ENCODE measurements at places on chromosomes 5 and 9.

GRCh38 chr5:178590141-178590923, at the start of gene COL23A1:
Gene COL23A1, minus strand, starts transcription at chr5:178590393.
- peaks cover 7% of the 10 kb centered on the region for H3K4me1 ChIP-seq
- H3K36me3 ChIP-seq, result peaks cover 14% of the 10 kb centered on the region
- H3K27me3 ChIP-seq, result peaks cover 22% of the 10 kb centered on the region
- H3K27ac ChIP-seq, result no peak within 1 kb of the TSS
- peak within 1 kb of the TSS; percentile 86 for H3K4me3 ChIP-seq

DNA sequence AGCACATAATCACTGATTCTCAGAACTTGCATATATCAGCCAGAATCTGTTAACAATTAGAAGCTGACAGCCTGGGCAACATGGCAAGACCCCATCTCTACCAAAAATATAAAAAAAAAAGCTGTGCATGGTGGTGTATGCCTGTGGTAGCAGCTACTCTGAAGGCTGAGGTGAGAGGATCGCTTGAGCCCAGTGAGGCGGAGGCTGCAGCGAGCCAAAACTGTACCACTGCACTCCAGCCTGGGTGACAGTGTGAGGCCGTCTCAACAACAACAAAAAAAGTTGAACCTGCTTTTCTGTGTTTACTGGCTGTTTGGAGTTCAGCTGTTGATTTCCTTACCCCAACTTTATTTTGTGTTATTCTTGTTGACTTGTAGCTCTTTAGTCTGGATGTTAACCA, 66.8 kb downstream of the GOLPH3 start:
- no peak for DNase-seq
- peak overlapping the region; percentile 62 for H3K27ac ChIP-seq
- H3K4me1 ChIP-seq, result peaks cover 3% of the 10 kb centered on the region

GRCh38 chr5:96093890-96094381, 132.3 kb upstream of the ELL2 start:
- H3K36me3 ChIP-seq, result no peaks in the 10 kb centered on the region
- DNase-seq, result no peak
- peaks cover 2% of the 10 kb centered on the region for H3K27me3 ChIP-seq
- H3K27ac ChIP-seq, result no peak overlapping the region

- H3K4me1 ChIP-seq, result peaks cover 4% of the 10 kb centered on the region
- no peaks in the 10 kb centered on the region for H3K27me3 ChIP-seq
- no peak overlapping the region for H3K27ac ChIP-seq
- no peak overlapping the region for H3K4me3 ChIP-seq
These were observed 25.6 kb downstream of the CARNMT1 start for GRCh38 chr9:75002422-75003023.

DNA sequence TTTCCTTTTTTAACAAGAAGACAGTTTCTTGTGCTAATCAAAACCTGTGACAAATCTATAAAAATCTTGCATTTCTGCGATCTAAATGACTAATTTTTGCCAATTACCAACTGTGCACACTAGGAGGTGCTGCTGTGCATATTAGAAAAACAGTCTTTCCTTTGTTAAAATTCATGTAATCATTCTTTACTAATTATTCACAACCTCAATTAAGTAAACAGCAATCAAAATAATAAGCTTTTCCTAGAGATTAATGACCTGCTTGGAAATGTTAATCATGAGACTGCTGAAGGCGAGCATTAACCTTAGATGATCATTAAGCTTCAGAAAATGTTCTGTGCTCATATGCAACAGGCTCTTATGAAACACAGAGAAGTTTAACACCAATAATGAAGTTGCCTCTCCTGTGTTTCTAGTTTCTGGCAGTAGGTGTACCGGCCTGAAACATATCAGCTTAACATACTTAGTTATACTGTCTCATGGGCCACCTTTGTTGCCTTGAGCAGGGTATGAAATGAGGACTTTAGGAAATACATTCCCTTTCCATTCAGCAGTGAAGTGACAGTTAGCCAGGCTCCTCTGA, 17.7 kb downstream of the RFESD start:
- peak; percentile 37 for DNase-seq
- H3K27ac ChIP-seq, result no peak overlapping the region
- no peaks in the 10 kb centered on the region for H3K36me3 ChIP-seq
- H3K4me3 ChIP-seq, result no peak overlapping the region
- no peaks in the 10 kb centered on the region for H3K27me3 ChIP-seq

DNA sequence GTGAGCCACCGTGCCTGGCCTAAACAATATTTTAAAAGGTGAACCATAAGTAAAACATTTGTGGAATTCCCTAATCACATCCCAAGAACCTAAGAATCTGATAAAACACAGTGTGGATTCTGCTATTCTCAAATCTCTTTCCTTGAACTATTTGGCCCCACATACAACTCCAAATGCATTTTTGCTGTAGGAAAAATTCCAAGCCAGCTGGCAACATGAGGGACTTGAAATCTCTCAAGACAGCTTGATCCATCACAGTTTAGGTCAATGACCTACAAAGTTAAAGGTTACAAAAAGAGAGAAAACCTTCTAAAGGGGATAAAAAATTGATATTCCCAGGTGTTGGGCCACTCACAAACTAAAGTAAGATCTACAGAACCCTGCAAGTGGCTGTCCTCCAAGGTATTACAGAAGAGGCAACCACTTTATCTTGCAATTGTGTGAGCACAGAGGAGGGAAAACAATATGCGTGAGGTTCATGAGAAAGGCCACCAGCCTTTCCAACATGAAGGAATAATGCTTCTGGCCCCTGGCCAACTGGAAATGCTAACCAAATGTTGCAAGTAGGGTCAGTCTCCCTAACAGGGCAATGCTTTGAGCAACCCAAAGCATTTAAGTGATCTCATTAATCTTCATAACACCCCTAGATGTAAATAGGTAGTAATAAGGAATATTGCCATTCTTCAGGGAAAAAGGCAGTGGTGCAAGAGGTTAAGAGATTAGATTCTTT, 221.4 kb downstream of the SEMA5A start:
- H3K36me3 ChIP-seq, result no peaks in the 10 kb centered on the region
- H3K27ac ChIP-seq, result no peak overlapping the region

GRCh38 chr9:73023025-73023541, 70.2 kb upstream of the ALDH1A1 start:
- H3K27ac ChIP-seq, result peak overlapping the region; percentile 2
- peaks cover 14% of the 10 kb centered on the region for H3K4me1 ChIP-seq
- DNase-seq, result peak; percentile 58
- peaks cover 6% of the 10 kb centered on the region for H3K27me3 ChIP-seq

GRCh38 chr5:91955610-91956009, 572.5 kb upstream of the ARRDC3 start:
- no peak overlapping the region for H3K4me3 ChIP-seq
- no peak for DNase-seq
- peaks cover 3% of the 10 kb centered on the region for H3K27me3 ChIP-seq
- no peaks in the 10 kb centered on the region for H3K4me1 ChIP-seq
- no peak overlapping the region for H3K27ac ChIP-seq
- H3K36me3 ChIP-seq, result no peaks in the 10 kb centered on the region

DNA sequence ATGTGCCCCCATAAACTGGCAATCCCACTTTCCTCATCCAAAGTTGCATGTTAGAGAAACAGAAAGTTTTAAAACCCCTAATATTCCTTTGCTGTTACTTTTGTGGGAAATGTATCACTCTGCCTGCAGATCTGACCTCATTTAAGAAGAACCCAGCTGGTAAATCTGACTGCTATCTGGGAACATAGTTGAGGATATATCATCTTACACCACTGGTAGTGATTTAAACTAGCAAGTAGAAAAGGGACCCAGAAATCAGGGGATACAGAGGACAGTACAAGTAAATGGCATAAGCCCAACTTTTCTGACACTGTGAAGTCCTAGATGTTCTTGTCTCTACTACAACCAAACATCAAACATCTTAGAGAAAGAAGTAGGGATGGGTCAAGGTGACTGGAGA, 1060.5 kb upstream of the DMAC1 start:
- no peak overlapping the region for H3K27ac ChIP-seq
- H3K4me1 ChIP-seq, result peaks cover 6% of the 10 kb centered on the region
- DNase-seq, result no peak

DNA sequence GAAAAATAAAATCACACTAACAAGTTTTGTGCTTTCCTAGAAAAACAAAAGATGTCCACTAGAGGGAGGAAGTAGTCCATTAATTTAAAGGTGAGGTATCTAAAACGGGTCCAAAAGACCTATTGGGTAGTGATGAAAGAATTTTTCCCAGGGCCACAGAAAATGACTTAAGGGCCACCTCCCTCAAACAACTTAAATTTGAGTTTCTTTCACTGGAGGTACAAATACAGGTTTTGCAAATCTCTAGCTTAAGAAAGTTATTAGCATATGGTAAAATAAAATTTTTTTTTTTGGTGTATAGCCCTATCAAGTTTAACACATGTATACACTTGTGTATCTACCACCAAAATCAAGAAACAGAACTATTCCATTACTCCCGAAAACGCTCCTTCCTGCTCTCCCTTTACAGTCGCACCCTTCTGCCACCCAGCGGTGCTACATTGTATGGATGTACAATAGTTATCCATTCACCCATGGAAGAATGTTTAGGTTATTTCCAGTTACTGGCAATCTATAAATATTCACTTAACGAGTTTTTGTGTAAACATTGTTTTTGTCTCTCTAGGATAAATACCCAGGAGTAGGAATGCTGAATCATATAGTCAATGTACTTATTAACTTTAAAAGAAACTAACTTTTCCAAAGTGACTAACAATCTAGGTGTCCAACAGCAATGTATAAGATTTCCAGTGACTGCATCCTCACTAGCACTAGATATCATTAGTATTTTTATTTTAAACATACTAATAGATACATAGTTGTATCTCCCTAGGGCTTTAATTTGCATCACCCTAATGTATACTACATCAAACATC, 21.9 kb downstream of the DEPDC1B start:
- no peaks in the 10 kb centered on the region for H3K36me3 ChIP-seq
- no peak overlapping the region for H3K27ac ChIP-seq
- no peaks in the 10 kb centered on the region for H3K4me1 ChIP-seq
- DNase-seq, result peak; percentile 5

DNA sequence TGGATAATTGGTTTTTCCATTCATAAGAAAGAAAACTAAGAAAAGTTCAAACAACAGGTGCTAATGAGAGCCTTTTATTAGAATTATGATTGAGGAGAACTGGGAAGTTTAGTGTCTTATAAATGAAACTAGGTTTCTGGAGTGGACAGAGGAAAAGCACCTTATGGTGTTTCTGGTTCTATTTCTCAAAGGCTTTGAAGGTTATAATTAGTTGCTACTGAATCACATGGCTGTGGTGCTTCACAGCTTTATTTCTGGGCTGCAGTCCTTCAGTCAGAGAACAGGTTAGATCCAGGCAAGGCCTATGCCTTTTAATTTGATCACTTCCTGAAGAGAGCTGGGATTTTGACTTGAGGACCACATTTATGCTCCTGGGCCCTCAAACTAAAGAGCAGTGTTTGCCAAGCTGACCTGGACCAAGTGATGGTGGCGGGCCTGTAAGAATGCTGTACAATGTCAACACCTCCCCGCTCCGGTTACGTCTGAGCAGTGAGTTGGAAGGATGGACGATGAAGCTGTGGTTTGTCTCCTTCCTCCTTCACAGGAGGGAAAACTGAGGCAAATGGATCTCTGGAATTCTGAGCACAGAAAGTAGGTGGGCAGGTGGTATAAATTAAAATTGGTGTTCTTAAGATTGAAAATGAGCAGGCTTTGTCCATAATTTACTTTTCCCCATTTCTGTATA, 56.0 kb downstream of the ZNF462 start:
- H3K4me1 ChIP-seq, result peaks cover 18% of the 10 kb centered on the region
- H3K4me3 ChIP-seq, result no peak overlapping the region
- H3K36me3 ChIP-seq, result peaks cover 5% of the 10 kb centered on the region
- H3K27me3 ChIP-seq, result peaks cover 4% of the 10 kb centered on the region

DNA sequence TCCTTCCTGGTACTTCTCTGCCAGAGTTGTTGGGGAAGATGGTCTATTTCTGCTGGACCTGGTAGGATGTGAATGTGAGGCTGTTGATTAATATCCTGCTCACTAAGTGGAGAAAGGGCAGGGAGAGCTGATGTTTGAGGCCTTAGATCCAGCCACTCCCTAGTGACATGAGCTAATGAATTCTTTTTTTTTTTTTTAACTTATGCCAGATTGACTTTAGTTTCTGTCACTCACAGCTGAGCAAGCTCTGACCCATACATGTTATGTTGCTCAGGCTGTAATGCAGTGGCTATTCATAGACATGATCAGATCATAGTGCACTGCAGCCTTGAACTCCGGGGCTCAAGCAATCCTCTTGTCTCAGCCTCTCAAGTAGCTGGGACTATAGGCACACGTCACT, 75.1 kb upstream of the SPRY4 start:
- H3K4me1 ChIP-seq, result peaks cover 27% of the 10 kb centered on the region
- no peak overlapping the region for H3K4me3 ChIP-seq
- peaks cover 8% of the 10 kb centered on the region for H3K27me3 ChIP-seq

DNA sequence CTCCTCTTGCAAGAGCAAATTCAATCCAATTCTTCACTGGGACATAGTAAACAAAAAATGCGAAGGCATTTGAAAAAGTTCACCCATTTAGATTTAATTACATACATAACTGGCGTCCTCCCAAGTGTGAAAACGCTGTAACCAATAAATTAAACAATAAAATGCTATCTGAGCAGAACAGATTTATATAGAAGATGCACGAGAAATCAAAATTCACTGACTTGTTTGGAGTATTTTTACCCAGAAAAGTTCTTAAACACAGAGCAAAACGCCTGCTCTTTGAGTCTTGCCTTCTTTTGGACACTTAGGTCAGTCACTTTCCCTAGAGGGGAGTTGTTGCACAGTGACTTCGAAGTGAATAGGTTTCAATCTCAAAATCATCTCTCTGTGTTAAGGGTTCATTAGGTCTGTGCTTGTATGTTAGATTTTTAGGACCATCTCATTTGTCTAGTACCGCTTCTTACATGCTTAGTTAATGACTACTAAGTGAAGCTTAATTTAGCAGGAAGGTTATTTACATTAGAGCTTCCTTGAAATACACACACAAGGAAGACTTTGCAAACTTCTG, 1.9 kb downstream of the ALDH1A1 start:
- H3K4me3 ChIP-seq, result no peak overlapping the region
- H3K36me3 ChIP-seq, result no peaks in the 10 kb centered on the region
- no peak for DNase-seq
- no peak overlapping the region for H3K27ac ChIP-seq
- peaks cover 8% of the 10 kb centered on the region for H3K27me3 ChIP-seq
- peaks cover 1% of the 10 kb centered on the region for H3K4me1 ChIP-seq

DNA sequence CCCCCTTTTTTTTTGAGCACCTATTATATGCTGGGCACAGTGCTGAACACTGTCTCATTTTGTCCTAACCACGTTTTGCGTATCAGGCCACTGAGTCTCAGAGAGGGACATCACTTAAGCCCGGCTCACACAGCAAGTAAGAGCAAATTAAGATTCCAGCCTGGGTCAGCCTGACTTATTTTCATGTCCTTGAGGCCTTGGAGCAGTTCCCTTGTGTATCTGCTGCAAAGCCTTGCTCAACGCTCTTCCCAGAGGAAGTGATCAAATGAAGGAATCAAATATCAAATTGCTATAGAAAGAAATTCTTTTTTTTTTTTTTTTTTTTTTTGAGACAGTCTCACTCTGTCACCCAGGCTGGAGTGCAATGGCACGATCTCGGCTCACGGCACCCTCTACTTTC, 30.7 kb downstream of the ERGIC1 start:
- no peak overlapping the region for H3K27ac ChIP-seq
- H3K27me3 ChIP-seq, result peaks cover 3% of the 10 kb centered on the region
- H3K36me3 ChIP-seq, result peaks cover 5% of the 10 kb centered on the region
- DNase-seq, result no peak
- H3K4me1 ChIP-seq, result peaks cover 56% of the 10 kb centered on the region

- no peaks in the 10 kb centered on the region for H3K27me3 ChIP-seq
- H3K4me3 ChIP-seq, result no peak overlapping the region
- DNase-seq, result no peak
- no peaks in the 10 kb centered on the region for H3K36me3 ChIP-seq
- no peak overlapping the region for H3K27ac ChIP-seq
These were observed 237.7 kb upstream of the MEF2C start for GRCh38 chr5:89120719-89121118.

- H3K36me3 ChIP-seq, result no peaks in the 10 kb centered on the region
- no peak overlapping the region for H3K27ac ChIP-seq
- DNase-seq, result no peak
These were observed 271.4 kb downstream of the TLE1 start for GRCh38 chr9:81417941-81418340.
